Stomach (tissue), 19 donors: ENCODE measurements at places on chromosomes 1 and 21. TPM values are rescaled to one million over a fixed set of nuclear protein-coding genes. Genes with fewer than 3 reads are reported as not detected.

The LENEP gene
- not detected for total RNA-seq

The RHOU gene
- 30.0 TPM for total RNA-seq

The PLA2G4A gene
- 17.8 TPM for total RNA-seq

The TYW3 gene
- total RNA-seq, result 21.0 TPM

The ANGPTL3 gene
- 3.5 TPM for total RNA-seq

- no peaks in the 10 kb centered on the region for H3K27me3 ChIP-seq
- peak; percentile 60 for DNase-seq
- no peaks in the 10 kb centered on the region for H3K36me3 ChIP-seq
- no peak overlapping the region for H3K4me3 ChIP-seq
Measured at GRCh38 chr1:233714631-233715217, 100.8 kb downstream of the KCNK1 start.

DNA sequence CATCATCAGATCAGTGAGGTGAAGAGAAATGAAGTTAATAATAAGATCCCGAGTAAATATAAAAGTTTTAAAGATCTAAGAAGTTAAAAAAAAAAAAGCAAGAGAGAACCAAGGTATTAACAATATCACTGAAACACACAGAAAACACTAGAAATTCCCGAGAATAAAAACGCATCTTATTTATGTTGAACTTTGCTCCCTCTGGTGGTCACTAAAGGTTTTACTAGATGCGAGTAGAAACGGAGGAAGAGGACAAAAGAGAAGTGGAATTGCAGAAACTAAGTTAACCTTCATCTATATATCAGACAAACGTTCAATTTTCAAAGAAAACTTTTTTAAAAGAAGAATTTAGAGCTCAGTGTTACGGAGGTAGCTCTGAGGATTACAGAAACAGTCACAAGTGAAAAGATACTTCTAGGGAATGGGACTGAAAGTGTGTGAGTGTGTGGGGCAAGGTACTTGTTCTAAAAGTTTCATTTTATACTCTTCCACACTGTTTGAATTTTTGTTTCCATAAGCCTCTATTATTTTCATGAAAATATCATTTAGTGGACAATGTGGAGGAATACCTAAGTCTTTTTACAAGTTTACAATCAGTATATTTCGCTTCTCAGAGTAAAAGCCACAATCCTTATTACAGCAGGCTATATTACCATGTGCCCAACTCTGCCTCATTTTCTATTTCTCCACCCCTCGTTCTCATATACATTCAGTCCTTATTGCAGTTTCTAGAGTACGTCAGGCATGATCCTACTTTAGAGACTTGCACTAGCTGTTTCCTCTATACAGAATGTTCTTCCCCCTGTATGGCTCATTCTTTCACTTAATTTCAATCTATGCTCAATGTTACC lies 19.7 kb downstream of the ACBD6 start:
- H3K4me3 ChIP-seq, result no peak overlapping the region
- no peak overlapping the region for H3K27ac ChIP-seq
- H3K4me1 ChIP-seq, result peaks cover 10% of the 10 kb centered on the region
- peaks cover 37% of the 10 kb centered on the region for H3K36me3 ChIP-seq

DNA sequence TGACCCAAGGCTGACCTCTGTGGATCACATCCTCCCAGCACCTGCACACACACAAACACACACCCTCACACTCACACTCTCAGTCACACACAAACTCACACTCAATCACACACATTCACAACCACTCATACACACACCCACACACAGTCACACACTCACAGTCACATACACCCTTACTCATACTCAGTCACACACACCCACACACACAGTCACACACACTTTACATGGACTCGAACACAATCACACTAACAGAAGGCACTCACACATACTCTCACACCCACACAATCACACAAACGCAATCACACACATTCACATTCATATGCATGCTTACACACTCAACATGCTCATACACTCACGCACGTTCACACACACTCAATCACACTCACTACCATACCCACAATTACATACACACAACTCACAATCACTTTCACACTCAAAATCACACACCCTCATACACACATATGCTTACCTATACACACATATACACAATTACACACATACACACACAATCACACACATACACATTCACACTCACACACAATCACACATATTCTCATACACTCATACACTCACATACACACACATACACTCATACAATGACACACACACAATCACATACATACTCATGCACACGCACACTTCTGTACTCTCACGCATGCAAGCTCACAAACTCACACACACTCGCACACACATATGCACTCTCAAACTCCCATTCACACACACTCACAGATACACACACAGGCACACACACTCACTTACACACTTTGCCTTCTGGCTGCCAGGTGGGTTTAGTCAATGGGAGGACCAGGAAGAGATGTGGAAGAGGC lies 6.1 kb downstream of the MEGF6 start:
- no peaks in the 10 kb centered on the region for H3K36me3 ChIP-seq

DNA sequence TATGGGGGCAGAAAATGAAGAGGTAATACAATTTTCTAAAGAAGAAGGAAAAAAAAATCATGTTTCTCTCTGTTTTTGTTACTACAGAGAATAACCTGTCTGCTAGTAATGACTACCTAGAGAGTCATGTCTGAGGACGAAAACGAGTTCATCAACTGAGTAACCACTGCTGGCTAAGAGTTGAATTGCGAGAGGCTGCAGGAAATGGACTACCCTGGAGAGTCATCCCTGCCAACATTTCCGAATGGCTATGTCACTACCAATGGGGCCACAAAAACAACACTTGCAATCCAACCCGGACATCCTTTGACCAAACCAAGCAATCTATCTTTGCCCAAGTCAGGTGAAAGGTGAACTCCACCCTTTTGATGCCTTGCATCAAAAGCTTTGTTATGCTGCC lies 120.6 kb downstream of the FCRL5 start:
- no peak overlapping the region for H3K27ac ChIP-seq

DNA sequence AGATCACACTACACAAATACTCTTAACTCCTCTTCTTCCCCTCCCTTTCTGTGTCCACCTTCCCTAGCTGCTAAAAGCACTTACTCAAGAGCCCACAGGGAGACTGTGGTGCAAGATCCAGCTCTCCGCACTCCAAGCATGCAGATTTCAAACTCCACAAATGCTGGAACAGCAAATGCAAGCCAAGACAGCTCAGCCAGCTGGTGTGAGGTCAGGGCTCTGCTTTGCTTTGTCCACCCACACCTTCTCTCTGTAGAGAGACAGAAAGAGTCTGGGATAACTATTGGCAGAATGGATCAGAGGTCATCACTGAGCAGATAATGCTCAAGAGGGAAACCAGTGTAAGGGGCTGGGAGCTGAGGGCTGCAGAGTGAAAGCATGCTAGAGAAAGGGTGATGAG lies 45.2 kb upstream of the DPT start:
- H3K27me3 ChIP-seq, result no peaks in the 10 kb centered on the region
- peaks cover 30% of the 10 kb centered on the region for H3K4me1 ChIP-seq

GRCh38 chr21:44534688-44535087 lies 5.3 kb downstream of the KRTAP10-1 start:
- no peak for DNase-seq
- H3K27me3 ChIP-seq, result peaks cover 55% of the 10 kb centered on the region
- H3K4me3 ChIP-seq, result no peak overlapping the region
- H3K4me1 ChIP-seq, result no peaks in the 10 kb centered on the region
- no peaks in the 10 kb centered on the region for H3K36me3 ChIP-seq
- H3K27ac ChIP-seq, result no peak overlapping the region

DNA sequence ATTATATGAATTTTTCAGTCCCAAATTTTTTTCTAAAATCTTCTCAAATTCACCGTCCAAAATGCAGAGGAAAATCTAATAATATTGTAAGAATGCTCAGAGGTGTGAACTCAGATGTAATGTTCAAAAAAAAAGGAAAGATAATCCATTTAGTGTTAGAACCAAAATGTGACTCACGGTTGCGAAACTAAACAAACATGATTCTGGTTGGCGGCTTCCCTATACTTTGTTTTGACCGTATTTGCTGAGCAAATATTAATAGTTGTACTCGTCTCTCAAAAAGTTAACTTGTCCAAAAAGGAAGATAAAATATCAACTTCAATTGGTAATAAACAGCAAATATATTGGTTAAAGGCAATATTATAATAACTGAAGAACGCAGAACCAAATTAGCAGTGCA lies 34.4 kb downstream of the ZSWIM5 start:
- DNase-seq, result peak; percentile 72
- H3K4me3 ChIP-seq, result no peak overlapping the region
- H3K27me3 ChIP-seq, result no peaks in the 10 kb centered on the region
- no peaks in the 10 kb centered on the region for H3K4me1 ChIP-seq

GRCh38 chr1:13538832-13539231 lies 25.0 kb upstream of the LRRC38 start:
- no peaks in the 10 kb centered on the region for H3K4me1 ChIP-seq
- H3K27me3 ChIP-seq, result peaks cover 11% of the 10 kb centered on the region
- DNase-seq, result no peak
- no peak overlapping the region for H3K27ac ChIP-seq
- H3K4me3 ChIP-seq, result no peak overlapping the region

DNA sequence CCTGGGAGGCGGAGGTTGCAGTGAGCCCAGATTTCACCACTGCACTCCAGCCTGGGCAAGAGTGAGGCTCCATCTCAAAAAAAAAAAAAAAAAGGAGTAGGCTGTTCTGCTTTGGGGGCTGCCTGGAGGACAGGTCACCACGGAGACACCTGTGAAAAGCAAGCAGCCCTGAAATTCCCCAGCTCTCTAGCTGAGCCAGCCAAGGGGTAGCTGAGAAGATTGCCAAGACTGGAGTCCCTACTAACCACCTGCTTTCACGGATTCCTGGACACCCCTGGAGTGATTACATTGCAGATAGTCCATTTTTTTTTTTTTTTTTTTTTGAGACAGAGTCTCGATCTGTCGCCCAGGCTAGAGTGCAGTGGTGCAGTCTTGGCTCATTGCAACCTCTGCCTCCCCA lies 12.5 kb downstream of the GPX7 start:
- no peak overlapping the region for H3K27ac ChIP-seq
- peaks cover 4% of the 10 kb centered on the region for H3K36me3 ChIP-seq
- H3K27me3 ChIP-seq, result no peaks in the 10 kb centered on the region
- no peaks in the 10 kb centered on the region for H3K4me1 ChIP-seq
- H3K4me3 ChIP-seq, result no peak overlapping the region
- no peak for DNase-seq

DNA sequence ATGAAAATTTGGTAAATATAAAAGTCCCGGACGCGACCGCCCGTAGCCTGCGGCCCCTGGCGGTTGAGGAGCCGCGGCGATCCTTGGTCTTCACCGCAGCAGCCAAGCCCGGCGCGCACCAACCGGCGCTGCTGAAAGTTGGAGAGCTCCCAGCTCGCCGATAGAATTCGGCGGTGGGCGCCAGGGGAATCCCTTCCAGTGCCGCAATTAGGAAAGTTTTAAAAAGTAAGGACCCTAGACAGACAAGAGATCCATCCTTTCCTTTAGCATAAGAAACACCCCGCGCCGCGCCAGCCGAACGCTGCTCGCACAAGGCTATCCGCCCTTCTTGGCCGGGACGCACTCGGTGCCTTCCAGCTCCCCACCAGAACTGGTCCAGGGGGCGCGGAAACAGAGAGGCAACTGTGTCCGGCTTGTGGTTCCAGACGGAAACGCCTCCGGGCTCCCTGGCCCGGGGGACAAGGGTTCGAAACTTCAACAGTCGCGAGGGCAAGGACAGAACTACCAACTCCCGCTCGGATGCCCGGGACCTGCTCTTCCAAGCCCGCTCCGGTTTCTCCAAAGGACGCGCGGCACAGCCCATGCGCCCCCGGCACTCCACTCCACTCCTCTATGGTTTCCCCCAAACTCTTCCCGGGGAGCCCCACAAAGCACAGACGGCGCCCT lies 1.7 kb downstream of the FAM78B start:
- peak overlapping the region; percentile 79 for H3K4me3 ChIP-seq
- peak; percentile 50 for DNase-seq
- no peaks in the 10 kb centered on the region for H3K36me3 ChIP-seq
- H3K27me3 ChIP-seq, result no peaks in the 10 kb centered on the region
- peaks cover 27% of the 10 kb centered on the region for H3K4me1 ChIP-seq

DNA sequence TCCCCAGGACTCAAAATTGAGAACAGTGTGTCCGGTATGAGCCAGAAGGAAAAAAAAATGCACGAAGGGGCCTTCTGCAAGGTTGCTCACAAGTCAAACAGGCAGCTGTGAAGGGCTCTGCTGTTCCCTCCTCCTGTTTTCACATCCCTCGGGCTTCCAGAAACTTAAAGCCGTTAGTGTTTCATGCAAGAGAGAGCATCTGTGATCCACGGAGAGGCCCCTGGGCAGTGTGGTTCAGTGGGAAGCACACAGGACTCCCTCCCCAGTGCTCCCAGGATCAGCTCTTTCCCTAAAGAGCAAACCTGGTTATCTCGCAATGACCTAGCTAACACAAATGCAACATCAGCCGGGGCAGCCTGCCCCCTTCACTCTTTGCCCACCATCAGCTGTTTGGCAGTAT lies 2.9 kb upstream of the MATN1 start:
- no peaks in the 10 kb centered on the region for H3K27me3 ChIP-seq
- no peak overlapping the region for H3K4me3 ChIP-seq
- H3K27ac ChIP-seq, result no peak overlapping the region
- no peaks in the 10 kb centered on the region for H3K4me1 ChIP-seq

- H3K27me3 ChIP-seq, result no peaks in the 10 kb centered on the region
- no peak for DNase-seq
- no peaks in the 10 kb centered on the region for H3K36me3 ChIP-seq
- no peak overlapping the region for H3K4me3 ChIP-seq
- H3K27ac ChIP-seq, result no peak overlapping the region
- H3K4me1 ChIP-seq, result no peaks in the 10 kb centered on the region
Measured at GRCh38 chr1:60059468-60059867, 14.1 kb downstream of the C1orf87 start.

DNA sequence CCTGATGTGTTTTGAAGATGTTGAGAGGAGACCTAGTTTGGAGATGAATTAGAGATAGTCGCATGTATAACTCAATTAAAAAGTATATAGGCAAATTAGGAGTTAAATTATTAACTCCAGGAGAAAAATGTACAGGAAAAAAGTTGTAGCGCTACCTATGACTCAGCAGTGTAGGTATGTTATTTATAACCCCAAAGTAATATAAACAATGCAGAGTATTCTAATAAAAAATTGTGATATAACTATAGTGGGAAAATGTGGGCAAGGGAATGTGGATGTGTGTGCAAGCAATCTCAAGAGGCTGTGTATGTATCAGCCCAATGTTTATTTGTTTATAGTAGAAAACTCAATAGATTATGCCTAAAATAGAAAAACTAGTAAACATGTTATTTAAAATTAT lies 144.5 kb downstream of the BRINP2 start:
- H3K27me3 ChIP-seq, result no peaks in the 10 kb centered on the region
- DNase-seq, result no peak
- H3K4me3 ChIP-seq, result no peak overlapping the region
- H3K36me3 ChIP-seq, result no peaks in the 10 kb centered on the region
- H3K27ac ChIP-seq, result no peak overlapping the region
- no peaks in the 10 kb centered on the region for H3K4me1 ChIP-seq

GRCh38 chr1:62306065-62306464 lies 13.2 kb downstream of the KANK4 start:
- no peak for DNase-seq
- H3K27ac ChIP-seq, result no peak overlapping the region
- no peak overlapping the region for H3K4me3 ChIP-seq
- H3K27me3 ChIP-seq, result no peaks in the 10 kb centered on the region
- H3K36me3 ChIP-seq, result no peaks in the 10 kb centered on the region
